Hepatocyte (in vitro differentiated cells): ENCODE measurements at places on chromosomes 1 and 21. TPM values are rescaled to one million over a fixed set of nuclear protein-coding genes. Genes with fewer than 3 reads are reported as not detected.

Gene PLA2G2C
- total RNA-seq = not detected in 2 replicates

DNA sequence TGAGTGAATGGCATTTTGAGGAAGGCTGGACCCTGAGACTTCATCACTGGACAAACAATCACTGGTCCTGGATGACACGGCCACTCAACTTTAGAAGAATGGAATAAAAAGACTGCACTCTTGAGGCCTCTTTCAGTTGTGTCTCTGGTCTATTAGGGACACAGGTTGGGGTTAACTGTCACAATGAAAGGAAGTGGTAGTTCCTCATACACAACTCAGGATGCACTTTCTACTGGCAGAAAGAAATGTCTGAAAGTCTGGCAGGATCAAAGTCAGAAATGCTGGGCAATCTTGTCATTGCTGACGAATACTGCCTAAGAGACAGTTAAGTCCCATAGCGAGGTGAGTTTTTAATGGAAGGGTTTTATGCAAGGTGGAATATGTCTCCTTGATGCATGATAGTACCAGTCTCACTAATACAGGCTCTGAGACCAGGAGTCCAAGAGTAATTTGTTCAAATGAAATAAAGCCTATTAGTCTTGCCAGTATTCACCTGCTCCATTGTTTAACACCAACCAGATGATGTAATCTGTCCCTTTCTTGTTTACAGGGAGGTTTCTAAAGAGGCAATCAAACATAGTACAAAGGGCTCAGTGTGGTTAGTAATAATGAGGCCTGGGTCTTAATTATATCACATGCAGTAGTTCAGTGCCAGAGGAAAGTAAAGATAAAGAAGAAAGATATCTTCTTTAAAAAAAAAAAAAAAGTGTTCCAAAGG, 11.2 kb upstream of the RRP15 start:
- H3K4me3 ChIP-seq = no peak overlapping the region
- H3K27me3 ChIP-seq = no peaks in the 10 kb centered on the region
- no peaks in the 10 kb centered on the region for H3K36me3 ChIP-seq
- H3K27ac ChIP-seq = peak overlapping the region; percentile 25

GRCh38 chr21:31537872-31538576, 121.5 kb upstream of the SOD1 start:
- no peak overlapping the region for H3K4me3 ChIP-seq
- peak overlapping the region; percentile 72 for H3K27ac ChIP-seq
- H3K27me3 ChIP-seq = no peaks in the 10 kb centered on the region

DNA sequence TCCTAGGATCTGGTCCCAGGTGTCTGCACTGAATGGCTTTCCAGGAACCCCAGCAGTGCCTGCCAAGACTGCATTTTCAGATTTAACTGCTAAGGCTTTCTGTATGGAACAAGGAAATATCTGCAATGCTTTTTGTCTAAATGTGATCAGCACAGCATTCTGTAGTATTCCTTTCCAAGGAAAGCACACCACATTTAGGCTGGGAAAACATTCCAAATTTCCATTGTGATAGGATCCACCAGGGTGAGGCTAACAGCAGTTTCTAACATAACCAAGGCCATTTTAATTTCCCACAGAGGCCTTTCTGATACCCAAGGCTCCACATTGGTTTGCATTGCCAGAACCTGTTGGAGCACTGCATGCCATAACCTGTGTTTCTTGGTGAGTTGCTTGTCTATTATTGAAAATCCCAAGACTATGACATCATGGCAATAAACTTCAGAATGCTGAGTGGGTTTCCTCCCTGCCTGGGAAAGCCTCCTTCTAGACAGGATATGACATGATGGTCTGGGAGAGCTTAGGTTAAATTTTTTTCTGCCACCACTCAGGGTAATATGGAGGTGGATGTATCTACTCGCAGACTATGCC, 23.3 kb upstream of the PTGFRN start:
- H3K27me3 ChIP-seq = no peaks in the 10 kb centered on the region
- H3K36me3 ChIP-seq = no peaks in the 10 kb centered on the region
- H3K27ac ChIP-seq = peak overlapping the region; percentile 36
- no peak overlapping the region for H3K4me3 ChIP-seq
- DNase-seq = peak; percentile 32

- DNase-seq = no peak
- no peaks in the 10 kb centered on the region for H3K36me3 ChIP-seq
- peak overlapping the region; percentile 9 for H3K27ac ChIP-seq
- peaks cover 6% of the 10 kb centered on the region for H3K27me3 ChIP-seq
- peaks cover 3% of the 10 kb centered on the region for H3K4me1 ChIP-seq
Measured at GRCh38 chr1:155860970-155861510, 1.7 kb downstream of the SYT11 start.

GRCh38 chr1:160722726-160723125, 11.1 kb upstream of the CD48 start:
- no peak overlapping the region for H3K4me3 ChIP-seq
- H3K27me3 ChIP-seq = no peaks in the 10 kb centered on the region
- H3K4me1 ChIP-seq = peaks cover 3% of the 10 kb centered on the region
- H3K36me3 ChIP-seq = no peaks in the 10 kb centered on the region
- no peak for DNase-seq

Gene OLIG1
- not detected in 2 replicates for total RNA-seq

- H3K4me3 ChIP-seq = no peak overlapping the region
- H3K4me1 ChIP-seq = no peaks in the 10 kb centered on the region
- H3K36me3 ChIP-seq = no peaks in the 10 kb centered on the region
- H3K27me3 ChIP-seq = no peaks in the 10 kb centered on the region
- H3K27ac ChIP-seq = no peak overlapping the region
Measured at GRCh38 chr1:180603850-180604226, 28.0 kb upstream of the XPR1 start.

Gene PCNX2
- 10.0 and 11.0 TPM in 2 replicates for total RNA-seq

Gene CASQ2
- 0.08 TPM in 1 of 2 replicates, not detected in the other for total RNA-seq

DNA sequence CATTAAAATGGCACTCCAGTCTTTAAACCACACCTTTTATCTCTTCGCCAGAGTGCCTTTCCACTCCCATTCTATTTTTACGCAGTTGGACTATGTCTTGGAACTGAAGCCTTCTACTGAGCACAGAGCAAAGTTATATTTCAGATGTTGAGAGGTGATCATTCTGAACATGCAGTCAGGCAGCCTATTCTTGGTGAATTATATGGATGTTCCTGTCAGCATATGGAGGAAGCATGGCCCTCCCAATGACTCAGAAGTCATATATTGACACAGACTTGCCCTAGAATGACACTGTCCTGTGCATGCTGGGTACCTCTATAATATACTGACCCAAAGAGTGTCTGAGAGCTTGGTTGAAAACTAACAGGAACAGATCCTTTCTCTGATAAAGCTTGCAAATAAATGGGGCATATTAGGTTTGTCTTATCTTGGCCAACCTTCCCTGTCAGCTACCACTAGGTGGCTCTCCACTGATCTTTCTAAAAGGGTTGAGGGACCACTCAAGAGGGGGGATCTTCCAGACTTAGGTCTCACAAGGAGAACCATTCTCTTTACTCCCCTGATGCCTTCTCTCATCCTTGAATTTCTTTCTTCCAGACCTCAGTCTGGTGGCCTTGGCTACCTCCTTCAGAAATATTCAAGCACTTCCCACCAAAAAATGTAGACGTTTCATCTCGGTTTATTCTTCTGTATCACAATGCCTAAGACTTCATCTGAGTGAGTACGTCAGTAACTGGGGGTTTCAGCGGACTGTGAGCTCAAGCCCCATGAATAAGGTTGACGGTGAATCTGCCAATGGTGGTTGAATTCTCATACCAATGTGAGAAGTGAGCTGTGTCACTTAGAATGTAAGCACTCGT, 11.8 kb upstream of the ALG14 start:
- no peak overlapping the region for H3K4me3 ChIP-seq
- no peaks in the 10 kb centered on the region for H3K27me3 ChIP-seq
- no peaks in the 10 kb centered on the region for H3K36me3 ChIP-seq
- peak; percentile 55 for DNase-seq
- H3K4me1 ChIP-seq = peaks cover 13% of the 10 kb centered on the region

DNA sequence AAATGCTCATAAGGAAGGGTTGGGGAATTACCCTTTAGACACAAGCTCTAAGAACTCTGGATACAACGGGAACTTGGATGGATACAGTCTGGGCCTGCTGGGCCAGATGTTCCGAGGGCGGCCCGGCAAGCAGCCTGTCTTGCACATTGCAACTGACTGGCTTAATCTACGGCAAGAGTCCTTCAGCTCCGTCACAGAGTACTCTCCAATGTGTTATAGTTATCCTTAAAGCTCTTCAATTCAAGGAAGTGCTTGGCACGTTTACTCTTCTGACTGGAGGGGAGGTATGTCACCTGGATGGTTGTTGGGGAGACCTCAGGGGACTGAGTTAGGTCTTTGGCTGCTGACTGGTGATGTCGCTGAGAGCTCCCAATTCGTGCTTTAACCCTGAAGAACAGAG, 1.1 kb upstream of the CFAP141 start:
- H3K27ac ChIP-seq = no peak overlapping the region
- DNase-seq = no peak
- no peaks in the 10 kb centered on the region for H3K27me3 ChIP-seq
- no peak overlapping the region for H3K4me3 ChIP-seq
- peaks cover 4% of the 10 kb centered on the region for H3K36me3 ChIP-seq
- H3K4me1 ChIP-seq = no peaks in the 10 kb centered on the region

Gene CADM3
- 0.36 and 0.37 TPM in 2 replicates for total RNA-seq

- no peak for DNase-seq
- no peaks in the 10 kb centered on the region for H3K27me3 ChIP-seq
- H3K4me3 ChIP-seq = no peak overlapping the region
- no peaks in the 10 kb centered on the region for H3K36me3 ChIP-seq
- no peak overlapping the region for H3K27ac ChIP-seq
Measured at GRCh38 chr1:229689904-229690303, 63.9 kb downstream of the URB2 start.
